Activated CD4-positive, alpha-beta memory T cell treated with anti-CD3 and anti-CD28 coated beads, Interleukin-2, amount 10 ng/mL, durations not matched to agents 7 days and 5 days (primary cell): ENCODE measurements at places on chromosomes 1 and 21.

DNA sequence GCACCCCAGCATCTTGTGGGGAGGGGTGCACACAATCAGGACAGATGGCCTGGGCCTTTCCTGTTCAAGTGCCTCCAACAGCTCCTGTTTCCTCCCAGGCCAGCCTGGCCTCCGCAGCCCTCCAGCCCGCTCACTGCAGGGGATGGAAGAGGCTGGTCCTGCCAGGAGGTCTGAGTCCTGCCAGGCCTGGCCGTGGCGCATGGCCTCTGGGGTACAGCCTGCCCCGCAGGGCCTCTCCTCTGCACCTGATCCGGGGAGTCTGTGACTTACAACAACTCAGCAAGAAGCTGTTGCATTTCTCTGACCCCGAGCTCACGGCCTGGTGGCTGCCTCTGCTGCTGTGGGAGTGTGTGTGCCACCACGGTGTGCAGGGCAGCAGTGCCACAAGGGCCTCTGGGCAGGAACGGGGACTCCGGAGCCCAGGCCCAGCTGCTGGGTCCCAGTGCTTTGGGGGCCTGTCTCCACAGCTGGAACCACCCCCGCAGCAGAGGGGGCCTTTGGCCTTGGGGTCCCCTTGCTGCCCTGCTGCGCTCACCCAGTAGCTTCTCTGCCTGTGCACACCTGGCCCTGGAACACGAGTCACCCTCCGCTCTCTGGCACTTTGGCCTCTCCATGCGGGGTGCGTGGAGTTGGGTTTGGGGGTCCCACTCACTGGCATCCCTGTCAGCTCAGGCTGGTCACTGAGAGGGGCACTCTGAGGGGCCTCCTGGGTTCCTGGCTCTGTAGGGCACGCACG is 17.4 kb upstream of the LRRC3 start:
- no peak for DNase-seq

DNA sequence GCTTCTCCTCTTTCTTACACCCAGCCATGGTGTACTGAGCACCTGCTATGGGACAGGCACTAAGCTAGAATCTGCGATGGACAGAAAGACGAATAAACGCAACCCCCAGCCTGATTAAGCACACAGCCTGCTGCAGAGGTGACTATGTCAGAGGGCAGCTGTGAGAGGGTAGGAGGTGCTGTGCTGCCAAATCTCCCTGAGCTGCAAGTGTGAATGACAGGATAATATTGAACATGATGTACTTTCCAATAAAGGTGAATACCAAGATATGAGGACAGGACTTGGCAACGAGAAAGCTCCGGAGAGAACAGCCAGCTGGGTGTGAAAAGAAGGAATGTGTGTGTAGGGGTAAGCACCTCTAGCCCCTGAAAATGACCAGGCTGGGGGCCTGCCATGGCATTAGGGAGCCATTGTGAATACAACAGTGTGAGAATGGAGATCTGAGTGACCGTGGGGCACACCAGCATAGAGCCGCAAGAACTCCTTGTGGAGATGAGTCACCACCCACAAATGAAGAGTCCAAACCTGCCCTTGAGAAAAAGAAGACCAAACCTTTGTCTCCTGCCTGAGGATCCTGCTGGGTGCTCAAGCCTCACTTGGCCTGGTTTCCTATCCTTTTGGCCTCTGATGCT is 83.0 kb upstream of the ATF3 start:
- DNase-seq: no peak

DNA sequence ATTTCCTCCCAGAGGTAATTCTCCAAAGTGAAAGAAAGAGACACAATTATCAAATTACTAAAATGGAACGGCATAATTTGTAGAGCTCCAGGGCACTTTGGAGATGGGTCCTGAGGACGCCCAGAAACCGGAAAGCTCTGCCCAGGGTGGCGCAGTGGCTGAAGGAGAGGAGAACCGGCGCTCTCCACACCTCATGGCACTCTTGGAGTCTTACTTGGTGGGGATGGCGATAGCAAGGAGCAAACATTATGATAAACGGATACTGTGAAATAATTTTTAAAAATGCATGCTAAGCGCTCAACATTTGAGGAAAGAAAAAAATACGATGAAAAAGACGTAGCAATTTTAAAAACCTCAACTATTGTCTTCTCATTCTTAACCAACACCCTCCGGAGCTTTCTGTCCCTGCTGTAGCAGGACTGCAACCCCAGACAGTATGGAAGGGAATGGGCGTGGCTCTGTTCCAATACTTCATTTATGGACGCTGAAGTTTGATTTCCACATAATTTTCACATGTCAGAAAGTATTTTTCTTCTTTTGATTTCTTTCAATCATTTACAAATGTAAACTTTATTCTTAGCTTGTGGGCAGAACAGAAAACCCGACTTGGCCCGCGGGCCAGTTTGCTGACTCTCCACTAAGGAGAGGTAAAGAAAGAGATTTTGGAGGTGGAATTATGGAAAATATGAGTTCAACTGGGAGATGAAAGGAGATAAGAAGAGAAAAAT is 1.1 kb downstream of the S100A11 start:
- DNase-seq: peak; percentile 23

- DNase-seq: peak; percentile 43
These were observed 829 bp downstream of the ADAR start for GRCh38 chr1:154607106-154607608.

GRCh38 chr1:231841616-231842344 is 215.2 kb downstream of the DISC1 start:
- DNase-seq: no peak

DNA sequence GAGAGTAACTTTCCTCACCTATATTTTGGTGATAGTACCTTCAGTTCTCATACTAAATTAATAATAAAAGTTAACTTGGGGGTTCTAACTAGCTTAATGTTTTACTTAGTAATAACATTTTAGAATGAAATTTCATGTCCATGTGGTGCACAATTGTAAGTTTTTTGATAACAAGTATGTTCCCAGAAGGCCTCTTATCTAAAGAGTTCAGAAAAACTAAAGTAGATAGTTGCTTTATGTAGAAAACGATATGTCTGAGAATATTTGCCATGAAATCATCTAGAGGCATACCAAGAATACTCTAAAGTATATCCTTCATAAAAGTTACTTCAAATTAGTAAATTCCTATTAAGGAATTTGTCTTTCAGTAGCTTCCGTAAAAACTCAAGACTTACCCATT is 10.2 kb upstream of the ADCY10 start:
- DNase-seq: no peak

- DNase-seq: no peak
These were observed 213.7 kb downstream of the MATN1 start for GRCh38 chr1:30509670-30510069.

- no peak for DNase-seq
These were observed 133.4 kb upstream of the FGGY start for GRCh38 chr1:59163268-59164092.

GRCh38 chr1:163174524-163175437 is 27.9 kb downstream of the RGS5 start:
- peak; percentile 41 for DNase-seq

- DNase-seq: no peak
These were observed 41.5 kb downstream of the SPATA46 start for GRCh38 chr1:162335126-162335525.

GRCh38 chr1:55310505-55310971 is 95.4 kb upstream of the USP24 start:
- no peak for DNase-seq

GRCh38 chr1:55049914-55050278 is 10.5 kb downstream of the PCSK9 start:
- DNase-seq: no peak

GRCh38 chr1:37006132-37006868 is 28.0 kb downstream of the GRIK3 start:
- no peak for DNase-seq

- DNase-seq: no peak
These were observed 86.5 kb downstream of the PATJ start for GRCh38 chr1:61828805-61829204.

DNA sequence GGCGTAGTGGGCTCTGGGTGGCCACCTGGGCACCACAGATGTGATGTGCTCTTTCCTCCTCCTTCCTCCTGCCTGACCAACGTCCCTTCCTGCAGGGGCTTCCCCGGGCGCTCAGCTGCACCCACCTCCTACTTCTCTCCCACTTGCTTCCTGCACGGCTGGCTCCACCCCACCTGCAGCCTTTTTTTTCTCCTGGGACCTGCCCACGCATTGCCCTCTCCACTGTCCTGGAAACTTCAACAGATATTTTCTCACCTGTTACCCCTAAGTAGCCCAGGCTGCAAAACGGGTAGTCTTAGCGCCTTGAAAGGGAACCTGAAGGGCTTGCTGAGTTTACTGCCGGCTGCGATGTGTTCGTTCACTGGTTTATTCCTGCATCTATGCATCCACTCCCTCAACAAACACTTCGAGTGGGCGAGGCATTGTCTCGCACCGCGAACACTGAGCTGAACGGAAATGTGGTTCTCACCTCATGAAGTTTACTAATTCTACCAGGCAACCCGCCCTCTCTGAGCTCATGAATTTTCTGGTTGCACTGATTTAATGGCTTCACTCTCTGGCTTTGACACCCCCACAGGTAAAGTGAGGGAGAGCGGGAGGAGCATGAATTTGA is 23.6 kb downstream of the ZBTB18 start:
- peak; percentile 58 for DNase-seq

DNA sequence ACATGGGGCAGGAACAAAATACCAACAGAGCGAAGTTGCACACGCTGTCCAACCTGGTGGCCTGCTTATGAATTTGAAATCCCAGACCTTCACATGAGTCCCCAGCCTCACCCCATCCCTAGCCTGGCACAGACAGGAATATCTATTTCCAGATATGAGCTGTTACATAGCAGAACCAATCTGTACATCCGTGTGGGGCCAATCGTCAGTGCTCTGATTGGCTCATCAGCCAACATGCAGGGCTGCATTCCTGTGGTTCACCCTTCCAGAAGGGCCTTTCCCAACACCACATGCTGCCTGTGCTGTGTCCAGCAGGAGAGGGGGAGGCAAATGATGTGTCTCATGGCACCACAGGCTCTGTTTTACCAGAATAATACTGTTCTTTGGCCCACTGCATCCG is 31.3 kb downstream of the CCN1 start:
- DNase-seq: no peak

- no peak for DNase-seq
These were observed 425.3 kb downstream of the NPHP4 start for GRCh38 chr1:5566924-5567323.

DNA sequence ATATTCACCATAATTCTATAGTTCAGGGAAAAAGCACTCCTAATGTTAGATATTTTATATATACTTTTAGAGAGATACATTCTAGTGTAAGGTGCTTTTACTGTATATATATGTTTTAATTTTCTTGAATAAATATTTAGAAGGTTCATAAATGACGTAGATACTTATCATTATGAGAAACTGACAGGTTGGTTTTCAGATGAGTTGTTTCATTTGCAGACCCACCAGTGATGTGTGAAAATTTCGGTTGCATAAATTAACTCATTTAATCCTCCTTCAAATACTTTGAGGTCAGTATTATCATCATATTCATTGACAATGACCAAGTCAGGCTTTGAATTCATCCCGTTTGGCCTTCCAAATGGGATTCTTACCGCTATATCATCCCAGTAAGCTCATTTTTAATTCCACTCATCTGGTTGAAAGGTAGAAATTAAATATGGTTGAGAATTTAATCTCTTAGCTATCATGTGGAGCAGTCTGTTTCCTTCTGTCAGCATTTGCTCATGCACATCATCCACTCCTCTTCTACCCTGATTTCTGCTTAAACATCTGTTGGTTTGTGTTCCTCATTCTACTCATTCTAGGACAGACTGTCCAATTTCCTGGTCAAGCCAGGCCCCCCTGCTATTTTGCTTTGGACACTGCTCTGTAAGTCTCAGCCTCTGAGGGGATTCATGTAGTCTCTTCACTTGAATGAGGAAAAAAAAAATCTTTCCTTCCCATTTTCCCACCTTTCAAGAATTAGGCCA is 1156.6 kb downstream of the PLA2G4A start:
- DNase-seq: no peak

DNA sequence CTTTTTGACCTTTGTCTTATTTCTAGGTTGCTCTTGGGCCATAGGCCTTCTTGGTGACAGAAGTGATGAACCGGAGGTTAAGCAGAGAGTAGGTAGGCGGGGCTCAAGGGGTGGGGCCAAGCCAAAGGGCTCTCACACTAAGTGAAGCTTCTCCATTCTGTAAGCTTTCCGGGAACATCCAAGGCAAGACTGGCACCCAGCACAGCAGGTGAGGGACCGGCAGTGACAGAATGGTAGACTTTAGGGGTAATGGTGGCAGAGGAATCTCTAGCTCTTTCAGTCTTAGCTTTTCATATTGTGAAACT is at the start of gene TNFAIP8L2:
Gene TNFAIP8L2, plus strand, starts transcription at position 135 of the 305 bp plus-strand sequence. CDS start 2,049 bp downstream, outside the sequence.
- peak; percentile 87 for DNase-seq

DNA sequence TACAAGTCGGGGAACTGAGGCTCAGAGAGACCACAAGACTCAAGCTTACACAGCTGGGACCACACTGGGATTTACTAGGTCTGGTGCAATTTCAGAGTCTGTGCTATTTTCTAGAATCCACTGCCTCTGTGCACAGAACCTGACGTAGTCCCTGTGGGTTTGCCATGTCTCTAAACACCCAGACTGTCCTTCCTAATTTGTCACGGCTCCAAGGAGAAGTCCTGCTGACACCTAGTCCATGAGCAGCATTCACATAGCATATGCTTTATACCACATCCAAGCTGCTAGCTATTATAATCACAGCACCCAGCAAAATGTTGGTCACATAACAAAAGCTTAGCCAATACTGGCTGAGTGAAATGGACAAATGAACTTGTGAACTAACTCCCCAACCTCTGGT is 79.0 kb upstream of the HMGB4 start:
- DNase-seq: no peak

DNA sequence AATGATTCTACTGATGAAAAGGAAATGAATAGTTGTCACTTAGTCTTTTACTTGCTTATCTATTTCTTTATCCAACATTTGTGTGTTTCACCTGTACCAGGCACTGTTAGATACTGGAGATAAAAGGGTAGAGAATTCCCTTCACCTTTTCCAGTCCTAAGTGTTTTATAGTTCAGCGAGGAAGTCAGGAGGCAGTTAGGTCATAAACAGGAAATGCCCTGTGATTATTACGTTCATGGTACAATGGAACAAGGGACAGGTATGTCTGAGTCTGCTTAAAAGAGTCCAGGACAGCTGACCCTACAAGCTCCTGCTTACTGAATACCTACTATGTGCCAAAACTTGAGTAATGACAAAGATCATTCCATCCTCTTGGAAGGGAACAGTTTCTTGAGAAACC is 77.8 kb downstream of the TNR start:
- DNase-seq: no peak

GRCh38 chr1:180974236-180974635 is 48.4 kb downstream of the STX6 start:
- DNase-seq: no peak

DNA sequence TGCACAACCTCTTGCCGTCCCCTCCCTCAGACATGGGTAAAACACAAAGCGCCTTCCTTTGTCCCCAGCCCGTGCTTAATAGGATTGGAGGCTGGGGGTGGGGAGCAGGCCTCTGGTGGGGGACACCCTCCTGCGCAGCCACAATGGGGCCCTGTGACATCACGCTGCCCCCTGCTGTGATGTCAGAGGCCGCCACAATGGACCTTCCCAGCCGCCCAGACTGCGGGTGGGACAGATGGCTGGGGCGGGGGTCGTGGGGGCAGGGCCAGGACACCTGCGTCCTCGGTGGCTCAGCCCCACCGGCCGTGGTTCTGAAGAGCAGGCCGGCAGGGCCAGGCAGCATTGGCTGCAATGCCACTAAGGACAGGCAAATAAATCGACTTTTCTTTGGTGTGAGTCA is 39.9 kb downstream of the EPHA2 start:
- DNase-seq: no peak

- no peak for DNase-seq
These were observed 804.4 kb downstream of the BRINP3 start for GRCh38 chr1:189673217-189673616.

- DNase-seq: no peak
These were observed 54.0 kb upstream of the ACTL8 start for GRCh38 chr1:17700945-17701810.

GRCh38 chr1:9009438-9010370 is 16.5 kb downstream of the SLC2A7 start:
- DNase-seq: peak; percentile 39
